ENCODE measurements at places on chromosomes 5 and 9. TPM values are rescaled to one million over a fixed set of nuclear protein-coding genes. Genes with fewer than 3 reads are reported as not detected.

DNA sequence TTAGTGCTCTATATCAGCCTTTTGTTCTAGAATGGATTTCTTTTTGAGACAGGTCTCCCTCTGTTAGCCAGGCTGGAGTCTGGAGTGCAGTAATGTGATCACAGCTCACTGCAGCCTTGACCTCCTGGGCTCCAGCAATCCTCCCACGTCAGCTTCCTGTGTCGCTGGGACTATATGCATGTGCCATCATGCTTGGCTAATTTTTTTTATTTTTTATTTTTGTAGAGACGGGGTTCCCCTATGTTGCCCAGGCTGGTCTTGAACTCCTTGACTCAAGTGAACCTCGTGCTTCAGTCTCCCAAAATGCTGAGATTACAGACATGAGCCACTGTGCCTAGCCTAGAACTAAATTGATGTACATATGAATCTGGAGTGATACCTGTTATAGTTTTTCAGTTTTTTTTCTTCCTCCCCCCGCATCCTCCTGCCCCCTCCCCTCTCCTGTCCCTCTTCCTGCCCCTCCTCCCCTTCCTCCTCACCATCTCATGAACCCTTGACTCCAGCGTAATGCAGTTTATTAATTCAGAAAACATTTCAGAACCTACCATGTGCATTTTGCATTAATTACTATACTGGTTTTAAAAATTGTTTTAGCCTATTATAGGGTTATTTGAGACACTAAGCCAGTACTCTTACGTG is 37.4 kb upstream of the TNFAIP8 start:
- no peak for DNase-seq

Gene OTP
- polyA plus RNA-seq, result not detected

DNA sequence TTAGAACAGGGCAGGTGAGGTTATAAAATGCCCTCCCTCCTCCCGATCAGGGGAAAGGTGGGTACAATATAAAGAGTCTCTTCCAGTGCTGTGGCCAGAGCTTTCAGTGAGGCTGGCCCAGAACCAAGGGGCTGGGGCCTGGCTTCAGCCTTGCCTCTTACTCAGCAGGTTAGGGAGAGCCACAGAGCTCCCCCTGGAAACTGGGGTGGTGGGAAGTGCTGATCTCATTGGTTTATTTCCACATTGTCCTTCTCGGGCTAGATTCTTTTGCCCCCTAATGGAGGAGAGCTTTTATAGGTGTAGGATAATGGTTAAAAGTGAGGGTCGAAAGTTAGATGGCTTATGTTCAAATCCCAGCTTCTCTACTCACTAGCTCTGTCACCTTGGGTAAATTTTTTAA is 186.7 kb upstream of the TBC1D2 start:
- DNase-seq, result no peak

GRCh38 chr5:124179819-124180218 is 566.6 kb downstream of the ZNF608 start:
- DNase-seq, result no peak

DNA sequence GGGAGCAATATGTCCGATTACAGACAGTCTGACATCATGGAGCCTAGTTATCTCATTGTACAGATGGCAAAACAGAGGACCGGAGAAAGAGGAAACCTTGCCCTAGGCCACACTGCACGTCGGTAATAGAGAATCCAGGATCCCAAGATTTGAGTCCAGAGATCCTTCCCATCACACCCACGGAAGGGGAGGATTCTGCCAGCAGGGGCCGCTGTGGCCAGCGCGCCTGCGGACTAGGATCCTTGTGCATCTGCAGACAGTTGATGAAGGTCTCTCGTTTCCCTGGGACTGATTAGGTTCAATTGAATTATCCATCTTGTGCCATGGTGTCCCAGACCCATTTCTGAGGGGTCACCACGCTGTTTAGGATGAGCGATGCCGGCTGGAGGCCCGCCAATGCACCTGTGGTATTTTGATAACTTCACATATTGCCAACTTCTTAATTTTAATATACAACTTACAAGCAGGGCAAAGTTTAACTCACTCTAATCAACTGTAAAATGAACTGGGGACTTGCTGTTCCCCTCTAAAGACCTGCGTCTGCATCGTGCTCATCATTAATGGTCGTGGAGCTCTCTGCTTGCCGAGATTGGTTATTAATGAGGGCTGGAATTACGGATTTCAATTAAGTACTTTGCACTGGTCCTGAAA is 592.7 kb upstream of the BRINP1 start:
- DNase-seq, result no peak

- peak; percentile 71 for DNase-seq
These were observed 724 bp upstream of the LYSMD3 start for GRCh38 chr5:90529939-90530677.

Data from ovary (tissue), 10 donors.